ENCODE measurements at places on chromosomes 2 and 18.

GRCh38 chr18:4384932-4385331 lies 70.2 kb downstream of the DLGAP1 start:
- DNase-seq, result no peak

DNA sequence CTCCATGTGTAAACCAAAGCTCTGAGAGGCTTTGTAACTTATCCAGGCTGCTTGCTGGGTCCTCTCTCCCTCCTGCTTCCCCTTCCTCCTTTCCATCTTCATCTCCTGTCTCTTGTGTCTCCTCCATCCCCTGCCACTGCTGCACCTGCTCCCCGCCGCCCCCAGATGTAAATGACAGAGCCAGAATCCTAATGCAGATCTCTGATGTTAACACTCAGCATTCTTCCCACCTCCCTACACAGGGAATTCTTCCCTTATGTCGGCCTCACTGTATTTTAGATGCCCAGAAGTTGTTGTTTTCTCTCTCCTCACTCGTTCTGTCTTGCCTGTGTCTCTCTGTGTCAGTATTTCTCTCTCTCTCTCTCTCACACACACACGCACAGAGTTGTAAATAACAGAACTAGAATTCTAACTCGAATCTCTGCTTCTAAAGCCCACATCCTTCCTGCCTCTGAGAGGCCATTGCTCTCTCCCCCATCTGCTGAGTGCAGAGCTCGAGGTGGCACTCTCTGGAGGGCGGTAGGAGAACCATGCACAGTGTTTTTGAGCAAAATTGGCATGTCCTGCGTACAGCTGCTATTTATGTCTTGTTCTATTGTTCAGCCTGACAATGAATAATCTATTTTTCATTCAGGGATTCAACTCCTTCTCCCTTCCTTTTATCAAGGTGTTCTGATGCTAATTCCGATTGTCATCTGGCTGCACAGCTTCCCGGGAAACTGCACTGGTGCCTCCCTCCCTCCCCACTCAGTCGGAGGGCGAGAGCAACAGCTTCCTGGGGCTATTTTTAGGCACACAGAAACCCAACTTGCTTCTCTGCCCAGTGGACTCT lies 219.9 kb downstream of the SH3RF3 start:
- peak; percentile 55 for DNase-seq

GRCh38 chr2:20578895-20579825 lies 71.7 kb downstream of the HS1BP3 start:
- no peak for DNase-seq

GRCh38 chr2:127097471-127097765 lies 9.5 kb downstream of the BIN1 start:
- DNase-seq, result no peak

DNA sequence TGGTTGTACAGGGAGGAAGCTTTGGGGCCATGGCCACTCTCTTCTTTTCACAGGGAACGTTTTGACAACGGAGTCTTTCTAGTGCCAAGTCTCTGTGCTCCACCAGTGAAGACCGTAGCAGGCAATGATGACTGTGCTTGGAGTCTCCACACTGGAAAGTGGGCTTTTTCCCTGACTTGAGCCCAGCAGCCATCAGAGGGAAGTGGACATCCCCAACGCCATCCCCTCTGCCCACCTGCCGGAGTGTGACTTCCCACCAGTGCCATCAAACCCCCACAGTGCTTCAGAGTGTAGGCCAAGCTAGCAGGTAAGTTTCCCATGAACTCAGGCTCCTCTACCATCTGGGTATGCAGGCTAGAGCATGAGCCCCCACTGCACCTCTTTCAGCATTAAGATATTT lies 78.7 kb downstream of the APOB start:
- DNase-seq, result no peak

GRCh38 chr2:64383016-64383591 lies 70.9 kb upstream of the LGALSL start:
- no peak for DNase-seq

GRCh38 chr2:37499113-37499512 lies 154.7 kb downstream of the QPCT start:
- no peak for DNase-seq

- DNase-seq, result no peak
Observed at GRCh38 chr18:26159353-26159752, 25.7 kb downstream of the PSMA8 start.

GRCh38 chr2:9815844-9816279 lies 27.4 kb upstream of the TAF1B start:
- DNase-seq, result no peak

- no peak for DNase-seq
Observed at GRCh38 chr2:9538000-9538507, 17.6 kb downstream of the ADAM17 start.

DNA sequence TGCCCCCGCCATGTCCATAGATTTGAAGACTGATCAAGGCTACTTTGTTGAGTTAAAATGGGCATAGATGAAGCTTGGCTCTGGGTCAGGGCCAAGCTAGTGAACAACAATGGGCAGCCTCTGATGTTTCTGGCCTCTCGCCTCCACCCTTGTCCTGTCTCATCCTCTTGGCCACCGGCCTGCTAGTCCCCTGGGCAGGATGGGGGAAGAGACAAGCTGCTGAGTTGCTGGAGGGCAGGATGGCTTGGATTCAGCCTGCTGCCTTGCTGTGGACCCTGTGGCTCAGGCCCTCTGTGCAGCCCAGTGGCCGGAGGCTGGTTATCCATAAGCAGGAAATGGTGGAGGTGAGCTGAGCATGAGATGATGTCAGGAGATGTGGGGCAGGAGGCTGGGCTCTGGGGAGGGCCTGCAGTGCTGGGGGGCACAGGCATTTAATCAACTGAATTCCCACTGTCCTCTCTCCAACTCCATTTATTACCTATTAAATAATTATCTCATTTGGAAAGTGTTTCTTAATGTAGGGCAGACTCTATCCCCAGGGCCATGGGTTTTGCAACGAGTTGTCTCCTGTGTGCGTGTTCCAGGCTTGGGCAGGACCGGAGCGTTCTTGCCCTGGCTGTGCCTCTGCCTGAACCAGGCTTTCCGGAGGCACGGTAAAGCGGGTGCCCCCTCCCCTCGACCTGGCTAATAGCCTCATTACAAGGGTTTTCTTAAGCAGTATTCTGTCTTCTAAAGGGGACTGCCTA lies 122.9 kb downstream of the GLI2 start:
- no peak for DNase-seq

DNA sequence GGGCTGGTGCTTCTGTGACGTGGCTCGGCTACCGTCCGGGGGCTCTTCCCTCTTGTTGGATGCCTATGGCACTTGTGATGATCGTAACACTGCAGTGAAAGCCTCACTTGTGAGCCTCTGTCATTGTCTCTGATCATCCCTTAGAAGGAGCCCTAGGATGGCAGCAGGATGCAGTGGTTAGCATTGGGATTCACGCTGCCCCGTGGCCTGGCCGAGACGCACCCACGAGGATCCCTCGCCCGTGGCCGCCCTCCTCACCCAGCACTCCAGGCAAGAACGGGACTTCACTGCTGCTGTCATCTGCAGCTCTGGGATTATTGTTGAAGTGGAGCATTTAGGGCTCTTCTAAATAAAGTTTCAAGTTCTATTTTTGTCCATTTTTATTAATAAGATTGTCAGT lies 46.8 kb upstream of the CTDP1 start:
- no peak for DNase-seq

DNA sequence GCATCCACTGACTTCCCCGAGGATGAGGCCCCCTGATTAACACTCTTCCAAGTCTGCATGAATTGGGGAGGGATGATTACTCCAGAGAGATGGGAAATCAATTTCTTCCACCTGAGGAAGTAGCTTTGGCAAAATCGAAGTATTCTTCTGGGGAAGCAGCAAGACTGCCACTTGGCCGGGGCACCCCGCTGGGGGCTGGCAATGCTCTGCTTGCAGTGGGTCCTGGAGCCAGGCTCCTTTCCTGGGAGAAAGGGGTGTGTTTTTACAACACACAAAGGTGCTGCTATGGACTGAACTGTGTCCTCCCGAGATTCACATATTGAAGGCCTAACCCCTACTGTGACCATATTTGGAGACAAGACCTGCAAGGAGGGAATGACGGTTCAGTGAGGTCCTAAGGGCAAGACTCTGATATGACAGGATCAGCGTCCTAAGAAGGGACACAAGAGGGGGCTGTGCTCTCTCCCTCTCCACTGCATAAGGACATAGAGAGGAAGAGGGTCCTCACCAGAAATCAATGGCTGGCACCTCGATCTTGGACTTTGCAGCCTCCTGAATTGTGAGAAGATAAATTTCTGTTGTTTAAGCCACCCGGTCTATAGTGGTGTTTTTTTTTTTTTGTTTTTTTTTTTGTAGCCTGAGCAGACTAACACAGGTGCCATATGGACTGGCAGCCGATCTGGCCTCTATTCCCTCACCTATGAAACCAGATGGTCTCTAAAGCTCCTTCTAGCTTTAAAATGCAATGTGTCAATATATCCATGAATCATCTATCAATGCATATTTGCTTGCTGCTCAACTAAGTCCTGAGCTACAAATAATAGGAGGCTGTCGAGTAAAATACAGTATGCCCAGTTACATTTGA lies 3.6 kb upstream of the SMARCAL1 start:
- no peak for DNase-seq

DNA sequence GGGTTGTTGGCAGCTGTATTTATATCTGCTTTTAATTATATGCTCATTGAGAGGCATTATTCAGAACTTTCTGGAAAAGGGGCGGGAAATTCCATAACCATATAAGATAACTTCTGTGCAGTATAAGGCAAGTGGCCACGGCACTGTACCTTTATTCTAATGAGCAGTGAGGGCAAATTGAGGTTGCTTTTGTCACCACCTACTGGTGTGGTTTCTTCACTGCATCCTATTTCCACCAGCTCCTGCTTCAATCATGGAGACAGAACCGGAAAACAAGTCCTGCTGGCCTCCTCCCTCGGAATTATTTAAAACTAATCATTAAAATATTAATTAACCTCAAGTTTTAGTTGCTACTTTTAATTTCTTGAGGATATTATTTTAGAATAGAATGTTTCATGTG lies 759.4 kb downstream of the CBLN2 start:
- DNase-seq, result peak; percentile 22

DNA sequence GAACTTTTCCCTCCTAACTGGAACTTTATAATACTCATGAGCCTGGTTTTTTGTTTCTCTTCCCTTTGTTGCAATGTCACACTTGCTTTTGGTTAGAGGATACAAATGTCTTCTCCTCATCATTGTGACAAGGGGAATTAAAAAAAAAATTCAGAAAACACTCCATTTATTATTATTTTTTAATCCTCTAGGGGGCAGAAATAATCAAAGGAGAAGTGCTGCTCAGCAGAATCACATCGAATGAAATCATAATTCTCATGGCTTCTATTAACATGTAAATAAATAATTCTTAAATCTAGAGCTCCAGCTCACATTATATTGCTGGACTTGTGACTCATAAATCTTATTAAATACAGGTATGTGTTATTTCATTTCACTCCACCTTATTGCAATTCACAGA lies 273.8 kb downstream of the TRIB2 start:
- DNase-seq, result no peak

- DNase-seq, result no peak
Observed at GRCh38 chr2:239148495-239149200, 252.2 kb downstream of the HDAC4 start.

DNA sequence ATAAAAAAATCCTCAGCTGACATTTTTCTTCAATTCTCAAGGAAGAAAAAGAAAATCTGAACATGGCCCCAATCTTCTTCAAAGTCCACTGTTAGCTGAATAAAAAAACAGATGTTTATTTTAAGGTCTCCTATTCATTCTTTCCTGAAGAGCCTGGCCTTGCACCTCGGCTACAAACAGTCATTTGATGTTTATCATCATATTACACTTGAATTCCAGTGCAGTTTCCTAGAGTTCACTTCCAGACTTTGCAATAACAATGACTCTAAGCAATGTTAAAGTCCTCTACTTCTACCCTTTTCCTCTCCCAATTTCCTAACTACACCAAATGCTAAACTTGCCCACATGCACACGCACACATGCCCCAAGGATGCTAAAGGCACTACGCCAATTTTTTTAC lies 70.1 kb downstream of the NOL10 start:
- no peak for DNase-seq

DNA sequence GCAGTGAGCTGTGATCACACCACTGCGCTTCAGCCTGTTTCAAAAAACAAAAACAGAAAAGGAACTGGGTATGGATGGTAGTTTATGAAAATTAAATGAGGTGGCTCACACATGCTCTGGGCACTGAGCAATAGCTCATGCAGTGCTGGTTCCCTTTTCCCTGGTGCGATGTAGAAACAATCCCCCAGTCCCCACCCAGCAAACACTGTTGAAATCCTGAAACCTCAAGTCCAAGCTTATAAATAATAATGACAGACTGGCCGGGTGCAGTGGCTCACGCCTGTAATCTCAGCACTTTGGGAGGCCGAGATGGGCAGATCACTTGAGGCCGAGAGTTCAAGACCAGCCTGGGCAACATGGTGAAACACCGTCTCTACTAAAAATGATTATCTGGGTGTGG lies 55.4 kb upstream of the SMAD2 start:
- DNase-seq, result no peak

DNA sequence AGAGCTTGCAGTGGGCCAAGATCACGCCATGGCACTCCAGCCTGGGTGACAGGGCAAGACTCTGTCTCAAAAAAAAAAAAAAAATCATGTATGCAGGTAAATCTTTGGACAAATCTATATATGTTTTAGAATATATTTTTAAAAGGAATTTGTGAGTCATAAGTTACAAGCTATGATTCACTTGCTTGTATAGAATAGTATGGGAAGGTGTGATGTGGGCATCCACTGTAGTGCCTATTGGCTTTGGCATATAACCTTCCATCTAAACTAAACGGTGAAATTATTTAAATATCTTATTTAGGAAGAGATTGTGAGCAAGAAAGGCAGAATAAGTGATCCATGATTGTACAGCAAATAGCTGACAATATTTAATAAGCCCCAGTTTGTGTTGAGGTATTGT lies 261.1 kb downstream of the GALNT13 start:
- no peak for DNase-seq

GRCh38 chr18:47873625-47874024 lies 56.8 kb downstream of the SMAD2 start:
- no peak for DNase-seq

DNA sequence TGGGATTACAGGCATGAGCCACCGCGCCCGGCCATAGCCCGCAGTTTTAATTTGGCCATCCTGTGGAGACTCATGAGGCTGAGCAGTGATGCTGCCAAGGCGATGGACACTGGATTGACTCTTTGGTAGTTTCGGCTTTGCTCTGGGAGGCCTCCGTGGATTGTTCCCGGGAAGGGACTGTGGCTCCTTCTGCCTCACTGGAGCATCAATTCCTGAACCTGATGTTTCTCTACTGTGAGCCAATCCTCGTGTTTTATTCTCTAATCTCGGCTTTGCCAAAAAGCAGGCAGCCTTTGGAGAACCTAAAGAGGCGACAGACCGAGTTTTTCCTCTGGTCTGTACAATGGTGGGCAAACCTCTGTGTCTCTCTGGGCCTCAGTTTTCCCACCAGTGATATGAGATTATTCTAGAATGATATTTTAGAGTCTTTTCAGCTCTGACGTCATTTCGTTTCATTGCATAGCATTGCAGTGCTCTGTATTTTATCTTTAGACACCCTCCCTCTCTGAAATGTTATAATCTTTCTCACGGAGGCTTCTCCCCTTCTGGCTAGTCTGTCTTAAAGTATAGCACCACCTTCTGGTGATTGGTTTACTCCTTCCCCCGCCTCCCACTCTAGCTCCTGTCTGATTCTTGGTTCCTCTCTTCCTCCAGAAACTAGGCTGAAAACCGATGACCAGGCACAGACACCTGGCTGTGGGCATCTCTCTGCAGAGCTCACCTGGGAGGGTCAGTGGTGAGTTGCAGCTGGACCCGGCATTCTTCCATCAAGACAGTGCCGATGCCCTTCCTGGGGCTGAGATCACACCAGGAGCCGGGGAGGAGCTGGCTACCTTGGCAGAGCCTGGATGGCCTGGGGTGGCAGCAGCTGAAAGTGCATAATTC lies 341.3 kb downstream of the MYCN start:
- peak; percentile 14 for DNase-seq

- DNase-seq, result no peak
Observed at GRCh38 chr18:52319424-52319983, 20.5 kb upstream of the DCC start.

All from activated CD8-positive, alpha-beta T cell treated with anti-CD3 and anti-CD28 coated beads for 36 hours (primary cell).